ENCODE measurements at places on chromosomes 11 and 22.

GRCh38 chr11:114283422-114283821 is 12.8 kb upstream of the NNMT start:
- no peak for DNase-seq

- DNase-seq: no peak
Measured at GRCh38 chr11:65493367-65494176, 5.3 kb upstream of the MALAT1 start.

DNA sequence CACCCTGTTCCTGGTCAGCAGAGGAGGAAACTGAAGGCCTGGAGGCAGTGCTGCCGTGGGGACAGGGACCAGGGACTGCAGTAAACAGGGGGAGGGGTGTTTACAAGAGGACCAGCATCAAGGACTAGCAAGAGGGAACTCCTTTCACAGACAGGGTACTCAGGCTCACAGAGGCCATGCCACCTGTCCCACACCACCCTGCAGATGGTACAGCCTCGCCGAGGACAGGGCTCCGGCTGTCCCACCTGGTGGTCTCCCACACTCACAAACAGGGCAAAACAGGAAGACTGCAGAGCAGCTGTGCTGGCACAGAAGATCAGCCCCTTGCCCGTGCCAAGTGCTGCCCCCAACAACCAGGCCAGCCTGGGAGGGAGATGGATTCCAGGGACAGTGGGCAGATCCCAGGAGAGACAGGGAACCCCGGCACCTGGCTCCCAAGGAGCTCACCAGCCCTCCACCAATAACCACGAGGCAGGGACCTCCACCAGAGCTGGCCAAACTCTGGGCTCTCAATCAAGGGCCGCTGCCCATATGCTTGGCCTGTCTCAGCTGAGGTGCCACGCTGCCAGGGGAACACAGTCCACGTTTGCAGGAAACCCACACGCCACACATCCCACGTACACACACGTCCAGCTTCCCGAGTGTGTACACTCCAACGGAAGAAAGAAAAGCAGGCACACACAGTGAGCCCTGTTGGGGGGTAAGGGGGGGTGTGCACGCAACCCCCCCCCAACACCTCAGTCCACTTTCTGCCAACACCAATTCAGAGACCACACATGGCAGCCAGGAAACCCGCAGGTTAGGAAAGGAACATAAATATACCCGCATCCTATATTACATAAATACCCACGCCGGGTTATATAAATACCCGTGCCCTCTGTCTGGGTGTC is 2.1 kb downstream of the CSNK1E start:
- no peak for DNase-seq

DNA sequence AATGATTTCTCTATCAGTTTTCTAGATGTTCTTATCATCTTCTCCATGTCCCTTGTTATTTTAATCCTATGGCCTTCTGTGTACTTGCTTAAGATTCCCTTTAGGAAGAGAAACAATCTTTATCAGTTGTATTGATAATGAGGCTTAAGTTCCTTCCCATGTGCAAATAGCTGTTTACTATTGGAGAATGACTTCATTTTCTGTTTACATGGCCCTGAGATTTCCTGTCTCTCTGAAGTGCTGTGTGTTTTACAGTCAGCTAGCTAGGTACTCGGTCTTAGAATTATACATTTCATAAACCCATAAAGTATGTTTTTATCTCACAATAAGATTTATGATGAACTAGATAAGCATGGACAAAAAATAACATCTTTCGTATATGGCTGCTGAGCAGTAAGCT is 67.5 kb upstream of the CCDC179 start:
- no peak for DNase-seq

DNA sequence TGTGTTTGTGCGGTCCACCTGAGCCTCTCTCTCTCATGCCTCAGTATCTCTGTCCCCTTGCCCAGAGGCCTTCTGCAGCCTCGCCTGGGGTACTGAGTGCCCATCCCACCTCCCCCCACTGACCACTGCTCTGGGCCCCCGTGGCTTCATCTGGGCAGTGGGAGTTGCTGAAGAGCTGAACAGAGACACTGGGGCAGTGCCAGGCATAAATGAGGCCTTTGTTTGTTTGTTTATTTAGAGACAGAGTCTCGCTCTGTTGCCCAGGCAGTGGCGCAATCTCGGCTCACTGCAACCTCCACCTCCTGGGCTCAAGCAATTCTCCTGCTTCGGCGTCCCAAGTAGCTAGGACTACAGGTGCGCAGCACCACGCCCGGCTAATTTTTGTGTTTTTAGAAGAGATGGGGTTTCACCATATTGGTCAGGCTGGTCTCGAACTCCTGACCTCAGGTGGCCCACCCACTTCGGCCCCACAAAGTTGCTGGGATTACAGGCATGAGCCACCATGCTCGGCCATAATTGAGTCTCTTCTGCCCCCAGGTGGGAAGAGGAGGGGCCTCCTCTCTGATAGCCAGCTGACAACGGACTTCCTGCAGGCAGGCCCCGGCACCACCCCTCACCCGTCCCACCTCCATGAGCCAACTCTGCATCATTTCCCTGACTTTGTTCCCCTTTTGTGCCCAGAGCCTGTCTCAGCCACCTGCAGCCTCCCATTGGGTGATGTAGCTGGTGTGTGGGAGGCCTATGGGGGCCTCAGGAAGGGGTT is 9.3 kb downstream of the CRYBB3 start:
- DNase-seq: no peak

Data from stimulated activated CD4-positive, alpha-beta T cell treated with anti-CD3 and anti-CD28 coated beads, Interleukin-4, amount 100 ng/mL, for 1 hour (primary cell).